ENCODE measurements at places on chromosomes 2 and 18.

GRCh38 chr2:149566652-149567051 is 20.9 kb downstream of the MMADHC start:
- DNase-seq = no peak

GRCh38 chr18:21980744-21981143 is 188.6 kb upstream of the GATA6 start:
- no peak for DNase-seq

GRCh38 chr2:121650315-121650930 is 1.2 kb upstream of the CLASP1 start:
- no peak for DNase-seq

DNA sequence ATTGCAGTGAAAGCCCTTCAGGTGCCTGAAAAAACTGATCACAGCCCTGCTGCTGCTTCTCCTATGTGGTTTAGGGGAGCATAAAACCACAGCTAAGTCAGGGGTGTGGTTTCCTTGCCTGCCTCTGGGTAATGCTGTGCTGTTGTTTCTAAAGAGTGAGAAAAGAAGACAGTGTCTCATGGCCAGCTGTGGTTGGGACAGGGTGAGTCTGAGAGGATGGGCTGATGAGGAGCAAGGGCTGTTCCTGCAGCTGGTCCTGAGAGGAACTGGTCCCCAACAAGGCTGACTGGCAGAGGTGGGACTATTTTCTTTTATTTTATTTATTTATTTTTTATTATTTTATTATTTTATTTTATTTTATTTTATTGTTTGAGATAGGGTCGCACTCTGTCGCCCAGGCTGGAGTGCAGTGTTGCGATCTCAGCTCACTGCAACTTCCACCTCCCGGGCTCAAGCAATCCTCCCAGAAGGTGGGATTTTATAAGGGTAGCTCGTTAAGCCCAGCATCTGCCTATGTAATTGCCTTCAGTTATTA is 236.7 kb downstream of the FHOD3 start:
- DNase-seq = no peak

DNA sequence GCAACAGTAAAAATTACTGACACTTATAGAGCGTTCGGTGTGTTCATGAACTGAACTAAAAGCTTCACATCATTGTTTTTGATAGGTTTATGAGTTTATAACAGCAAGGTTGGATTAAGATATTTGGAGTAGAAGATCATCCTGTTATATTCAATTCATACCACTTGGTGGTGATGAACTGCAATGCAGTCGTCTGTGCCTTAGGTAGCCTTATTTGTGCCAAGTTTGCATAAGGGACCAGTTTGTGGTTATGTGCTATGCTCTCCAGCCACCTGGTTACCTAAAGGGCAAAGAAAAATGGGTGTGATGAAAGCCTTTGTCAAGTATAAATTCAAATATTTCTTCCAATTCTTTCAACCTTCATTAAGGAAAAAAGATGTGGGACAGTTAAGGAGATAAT is 150.9 kb upstream of the KCNH7 start:
- no peak for DNase-seq
